GM12864 (cell line): ENCODE measurements at places on chromosomes 6 and 20.

DNA sequence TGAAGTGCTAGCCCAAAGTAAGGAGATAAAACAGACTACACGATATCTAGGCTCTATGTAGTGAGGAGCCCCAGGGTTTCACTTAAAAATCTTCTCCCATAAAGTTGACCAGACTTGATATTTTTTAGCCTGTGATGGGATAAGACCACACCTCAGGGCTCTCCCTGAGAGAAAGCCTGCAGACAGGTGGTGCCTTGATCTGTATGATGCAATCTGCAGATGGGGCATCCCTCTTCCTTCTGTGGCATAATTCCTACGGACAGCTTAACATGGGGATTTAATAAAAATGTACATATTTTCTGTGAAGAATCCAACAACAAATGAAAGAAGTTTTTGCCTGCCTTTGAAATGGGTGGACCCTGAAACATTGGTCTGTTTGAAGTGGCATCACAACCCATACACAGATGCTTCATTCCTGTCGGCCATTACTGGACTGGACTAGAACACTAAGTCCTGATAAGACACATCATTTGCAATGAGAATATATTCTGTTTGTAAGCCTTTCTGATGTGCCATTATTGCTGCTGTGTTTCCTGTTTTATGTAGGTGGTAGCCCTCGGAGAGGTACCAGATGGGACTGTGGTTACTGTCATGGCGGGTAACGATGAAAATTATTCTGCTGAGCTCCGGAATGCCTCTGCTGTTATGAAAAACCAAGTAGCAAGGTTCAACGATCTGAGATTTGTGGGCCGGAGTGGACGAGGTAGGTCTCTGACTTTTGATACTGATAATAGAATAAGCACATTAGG is 53.8 kb upstream of the SUPT3H start:
- DNase-seq: no peak

GRCh38 chr20:19964289-19965265 is 52.6 kb upstream of the NAA20 start:
- DNase-seq: no peak

DNA sequence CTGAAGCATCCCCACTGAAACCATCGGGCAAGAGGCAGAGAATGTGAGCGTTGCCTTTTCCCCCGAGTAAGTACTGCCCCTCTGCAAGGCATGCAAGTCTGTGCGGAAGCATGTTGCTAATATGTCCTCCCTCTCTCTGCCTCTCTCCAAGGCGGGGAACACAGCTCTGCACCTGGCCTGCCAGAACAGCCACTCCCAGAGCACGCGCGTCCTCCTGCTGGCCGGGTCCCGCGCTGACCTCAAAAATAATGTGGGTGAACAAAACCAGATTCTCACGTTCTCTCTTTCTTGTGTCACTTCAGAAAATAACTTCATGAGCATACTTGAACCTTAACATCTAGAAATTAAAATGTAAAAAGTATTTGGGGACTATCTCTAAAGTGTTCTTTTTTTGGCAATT is 26.4 kb downstream of the LYRM2 start:
- DNase-seq: no peak

DNA sequence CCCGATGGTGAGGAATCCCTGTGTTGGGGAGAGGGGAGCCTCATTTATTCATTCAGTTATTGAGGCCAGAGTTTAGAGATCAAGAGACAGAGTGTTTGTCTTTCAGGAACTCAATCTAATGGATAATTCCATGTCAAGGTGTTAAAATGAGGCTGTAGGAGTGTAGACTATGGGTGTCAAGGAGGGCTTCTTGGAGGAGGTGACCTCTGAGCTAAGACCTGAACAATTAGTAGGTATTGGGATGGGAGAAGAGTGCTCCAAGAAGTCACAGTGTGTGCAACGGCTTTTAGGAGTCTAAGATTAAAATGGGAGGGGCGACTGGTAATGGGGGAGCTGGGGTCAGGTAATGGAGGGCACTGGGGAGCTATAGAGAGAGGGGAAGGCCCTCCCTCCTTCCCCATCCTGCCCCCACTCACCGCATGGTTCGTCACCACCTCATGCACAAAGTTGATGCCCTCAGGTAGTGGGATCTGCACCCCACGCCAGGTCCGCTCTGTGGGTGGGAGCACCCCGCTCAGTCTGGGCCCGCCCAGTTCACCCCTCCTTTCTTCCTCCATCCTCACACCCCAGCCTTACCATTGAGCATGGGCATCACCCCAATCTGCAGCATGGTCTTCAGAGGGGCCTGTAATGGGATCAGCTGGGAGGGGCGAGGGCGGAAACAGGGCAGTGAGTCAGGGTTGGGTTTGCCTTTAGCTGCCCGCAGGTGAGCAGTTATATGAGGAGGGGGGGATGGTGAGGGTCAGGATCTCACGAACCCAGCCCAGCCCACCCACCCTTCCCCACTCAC is 8.1 kb downstream of the CTSA start:
- DNase-seq: no peak

DNA sequence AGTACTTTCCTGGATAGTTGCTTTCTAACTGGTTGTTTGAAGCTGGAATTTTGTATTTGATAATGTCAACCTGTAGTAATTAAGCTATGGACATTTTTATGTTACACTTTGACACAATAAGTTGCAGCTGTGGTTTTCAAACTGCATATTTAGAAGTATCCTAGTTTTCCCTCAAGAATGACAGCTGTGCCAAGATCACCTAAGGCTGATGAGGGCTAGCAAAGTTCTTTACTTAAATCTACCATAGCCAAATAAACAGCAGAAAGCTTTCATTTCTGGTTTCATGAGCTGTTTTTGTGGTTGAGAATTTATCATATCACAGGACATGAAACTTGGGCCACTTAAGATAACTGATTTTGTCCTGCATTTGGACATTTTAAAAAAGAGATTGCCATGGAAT is 30.6 kb downstream of the FAM229B start:
- DNase-seq: no peak

DNA sequence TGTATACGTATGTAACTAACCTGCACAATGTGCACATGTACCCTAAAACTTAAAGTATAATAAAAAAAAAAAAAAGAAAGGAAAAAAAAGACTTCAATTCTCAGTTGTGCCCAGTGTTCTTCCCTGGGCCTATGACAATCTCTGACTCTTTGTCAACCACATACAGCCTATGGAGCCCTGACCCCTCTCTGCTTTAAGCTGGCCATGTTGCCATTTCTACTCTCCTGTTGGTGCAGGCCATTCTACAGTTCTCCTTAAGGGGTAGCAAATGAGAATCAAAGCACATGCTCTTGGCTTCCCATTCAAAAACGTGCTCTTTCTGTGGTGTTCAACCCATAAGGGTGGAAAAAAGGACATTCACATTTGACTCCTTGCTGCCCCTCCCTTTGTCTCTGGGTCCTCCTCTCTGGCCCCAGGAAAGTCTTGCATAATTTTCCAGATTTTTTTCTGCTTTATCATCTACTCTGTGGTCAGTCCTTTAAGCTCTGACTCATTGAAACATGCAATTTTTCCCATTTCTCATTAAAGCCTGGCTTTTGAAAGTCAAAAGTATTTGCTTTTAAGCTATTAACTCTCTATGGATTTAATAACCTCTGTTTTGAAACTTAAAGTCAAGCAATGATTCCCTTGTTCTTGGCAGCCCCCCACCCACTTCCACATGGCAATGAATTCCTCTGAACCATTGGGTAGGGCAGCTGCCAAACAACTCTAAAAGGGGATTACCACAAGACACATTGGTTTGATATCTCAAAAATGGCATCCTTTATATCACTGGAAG is 208.6 kb upstream of the MCHR2 start:
- DNase-seq: no peak

GRCh38 chr6:169738204-169738975 is 13.0 kb downstream of the DYNLT2 start:
- no peak for DNase-seq

DNA sequence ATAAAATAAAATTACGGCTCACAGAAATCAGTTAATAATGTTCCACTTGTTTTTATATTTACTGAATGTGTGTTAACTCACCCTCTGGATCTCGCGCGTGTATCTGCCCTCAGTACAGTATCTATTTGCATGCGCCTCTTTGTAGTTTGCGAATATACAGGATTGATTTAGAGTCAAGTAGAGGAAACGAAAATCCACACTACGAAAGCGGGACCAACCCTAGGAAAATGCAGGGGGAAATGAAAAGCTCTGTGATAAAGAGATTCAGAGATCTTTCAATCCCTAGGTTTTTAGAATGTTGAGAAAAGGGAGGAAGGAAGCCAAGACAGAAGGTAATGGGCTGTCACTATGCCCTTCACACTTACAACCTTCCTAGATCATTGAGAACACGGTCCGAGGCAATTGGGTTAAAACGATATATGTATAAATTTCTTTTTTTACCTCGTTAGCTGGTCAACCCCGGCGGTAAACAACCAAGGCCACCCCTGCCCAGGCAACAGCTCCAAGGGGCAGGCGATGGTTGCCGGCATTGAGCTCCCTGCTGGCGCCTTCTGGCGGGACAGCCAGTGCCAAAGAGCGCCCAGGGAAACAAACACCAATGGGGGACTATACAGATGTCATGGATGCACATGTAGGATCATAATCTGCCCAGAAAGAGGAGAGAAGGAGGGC is 792 bp upstream of the FUT9 start:
- DNase-seq: no peak

DNA sequence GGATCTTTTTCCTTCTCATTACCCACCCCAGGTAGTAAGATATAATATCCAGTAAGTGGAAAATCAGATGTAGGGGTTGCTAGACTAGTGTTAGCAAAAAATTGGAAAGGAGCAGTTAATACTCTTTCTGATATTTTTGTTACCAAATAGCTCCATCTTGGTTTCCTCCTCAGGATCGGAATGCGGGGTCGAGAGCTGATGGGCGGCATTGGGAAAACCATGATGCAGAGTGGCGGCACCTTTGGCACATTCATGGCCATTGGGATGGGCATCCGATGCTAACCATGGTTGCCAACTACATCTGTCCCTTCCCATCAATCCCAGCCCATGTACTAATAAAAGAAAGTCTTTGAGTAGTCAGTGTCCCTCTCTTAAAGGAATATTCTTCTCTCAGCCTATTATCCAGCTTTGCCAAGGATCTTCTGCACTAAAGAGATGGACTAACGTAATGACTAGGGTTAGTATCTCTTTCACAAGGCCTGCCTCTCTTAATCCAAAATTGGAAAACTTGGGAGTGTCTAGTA is 1.5 kb downstream of the ROMO1 start:
- no peak for DNase-seq

- no peak for DNase-seq
Observed at GRCh38 chr20:53702617-53703016, 109.0 kb upstream of the ZNF217 start.

DNA sequence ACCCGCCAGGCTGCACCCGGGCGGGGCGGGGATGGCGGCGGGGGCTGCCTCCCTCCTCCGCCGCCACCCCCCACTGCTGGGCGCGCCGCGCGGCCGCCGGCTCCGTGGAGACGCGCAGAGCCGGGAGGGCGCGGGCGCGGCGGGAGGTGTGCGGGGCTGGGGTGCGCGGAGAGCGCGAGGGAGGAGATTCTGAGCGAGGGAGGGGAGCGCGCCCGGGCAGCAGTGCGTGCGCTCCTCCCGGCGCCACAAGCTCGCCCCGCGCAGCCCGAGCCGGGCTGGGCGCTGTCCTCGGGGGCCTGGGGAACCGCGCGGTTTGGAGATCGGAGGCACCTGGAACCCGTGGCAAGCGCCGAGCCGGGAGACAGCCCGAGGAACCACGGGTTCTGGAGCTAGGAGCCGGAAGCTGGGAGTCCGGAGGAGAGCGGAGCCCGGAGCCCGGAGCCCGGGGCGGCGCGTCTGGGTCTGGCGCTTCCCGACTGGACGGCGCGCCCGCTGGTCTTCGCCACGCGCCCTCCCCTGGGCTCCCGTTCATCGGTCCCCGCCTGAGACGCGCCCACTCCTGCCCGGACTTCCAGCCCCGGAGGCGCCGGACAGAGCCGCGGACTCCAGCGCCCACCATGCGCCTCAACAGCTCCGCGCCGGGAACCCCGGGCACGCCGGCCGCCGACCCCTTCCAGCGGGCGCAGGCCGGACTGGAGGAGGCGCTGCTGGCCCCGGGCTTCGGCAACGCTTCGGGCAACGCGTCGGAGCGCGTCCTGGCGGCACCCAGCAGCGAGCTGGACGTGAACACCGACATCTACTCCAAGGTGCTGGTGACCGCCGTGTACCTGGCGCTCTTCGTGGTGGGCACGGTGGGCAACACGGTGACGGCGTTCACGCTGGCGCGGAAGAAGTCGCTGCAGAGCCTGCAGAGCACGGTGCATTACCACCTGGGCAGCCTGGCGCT is at the start of gene NTSR1:
Gene NTSR1 (plus strand): TSS at position 246 of the 946 bp plus-strand sequence. CDS start 372 bp downstream, at position 618.
- DNase-seq: no peak

DNA sequence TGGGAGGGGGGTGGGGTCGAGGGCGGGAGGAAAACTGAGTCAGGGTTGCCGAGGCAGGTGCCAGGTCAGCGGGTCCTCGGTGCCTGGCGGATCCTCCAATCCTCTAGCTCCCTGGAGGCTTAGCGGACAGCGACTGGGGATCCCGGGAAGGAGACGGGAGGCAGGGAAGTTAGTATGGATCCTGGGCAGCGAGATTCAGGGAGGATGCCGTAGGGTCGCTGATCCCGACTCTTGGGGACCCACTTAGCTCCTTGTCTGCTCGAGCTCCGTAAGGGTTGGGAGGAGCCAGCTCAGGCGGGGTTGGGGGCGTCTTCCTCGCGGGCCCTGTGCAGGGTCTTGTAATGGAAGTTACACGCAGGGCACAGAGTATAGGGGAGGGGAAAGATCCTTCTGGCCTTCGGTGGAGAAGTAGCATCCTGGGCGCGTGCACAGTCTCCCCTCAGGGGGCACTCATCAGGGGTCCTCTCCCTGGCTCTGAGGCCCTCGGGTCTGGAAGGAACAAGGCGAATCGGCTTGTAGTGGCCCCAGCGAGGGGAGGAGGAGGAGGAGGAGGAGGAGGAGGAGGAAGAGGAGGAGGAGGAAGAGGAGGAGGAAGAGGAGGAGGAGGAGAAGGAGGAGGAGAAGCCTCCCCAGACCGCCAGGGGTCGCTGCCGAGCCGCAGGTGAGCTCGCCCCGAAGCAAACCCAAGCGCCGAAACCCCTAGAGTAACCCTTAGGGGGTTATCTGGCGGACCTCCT is 6.4 kb upstream of the SLC12A5 start:
- no peak for DNase-seq

- DNase-seq: no peak
Observed at GRCh38 chr6:156616495-156616894, 160.7 kb upstream of the ARID1B start.

DNA sequence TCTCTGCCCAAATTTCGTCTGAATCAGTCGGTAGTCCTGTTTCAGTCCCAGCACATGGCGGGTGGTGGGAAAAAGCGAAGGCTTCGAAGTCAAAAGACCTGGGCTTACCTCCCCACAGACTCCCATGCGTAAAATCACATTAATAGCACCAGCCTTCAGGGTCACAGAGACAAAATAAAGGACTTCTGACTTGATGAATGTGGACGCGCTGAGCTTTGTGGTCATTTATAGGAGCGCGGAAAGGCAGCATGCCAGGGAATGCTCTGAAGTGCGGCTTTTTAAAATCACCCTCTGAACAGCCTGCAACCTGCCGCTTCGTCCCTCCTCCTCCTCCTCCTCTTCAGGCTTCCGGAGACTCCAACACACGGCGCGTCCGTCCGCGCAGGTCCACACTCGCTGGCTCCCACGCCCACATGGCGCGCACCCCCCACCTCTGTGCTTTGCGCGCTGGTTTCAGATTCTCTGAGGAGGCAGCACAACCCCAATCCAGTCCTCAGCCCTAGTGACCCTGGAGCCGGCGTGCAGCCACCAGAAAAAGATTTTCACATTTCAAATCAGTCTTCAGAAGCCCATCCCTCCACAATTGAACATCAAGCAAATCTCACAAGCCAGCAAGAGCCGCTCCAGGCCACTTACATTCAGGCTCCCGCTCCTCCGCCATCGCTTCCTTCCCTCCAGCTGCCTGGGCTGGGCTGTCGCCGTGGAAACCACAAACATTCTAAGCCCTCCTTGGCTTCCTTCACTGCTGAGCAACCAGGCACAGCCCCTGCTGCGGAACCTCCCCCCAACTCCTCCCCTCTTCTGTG is at the start of gene C6orf118:
Gene C6orf118 (minus strand): TSS at position 680 of the 806 bp plus-strand sequence. CDS start 19 bp downstream, at position 661.
- no peak for DNase-seq

GRCh38 chr6:62516291-62517141 is 230.5 kb upstream of the KHDRBS2 start:
- DNase-seq: no peak
